ENCODE measurements at places on chromosomes 4 and X.
A peak's percentile ranks its signal among the peaks of the same experiment; 100 is the strongest.

GRCh38 chr4:7190691-7191545 is 1.4 kb upstream of the SORCS2 start:
- no peak for DNase-seq

DNA sequence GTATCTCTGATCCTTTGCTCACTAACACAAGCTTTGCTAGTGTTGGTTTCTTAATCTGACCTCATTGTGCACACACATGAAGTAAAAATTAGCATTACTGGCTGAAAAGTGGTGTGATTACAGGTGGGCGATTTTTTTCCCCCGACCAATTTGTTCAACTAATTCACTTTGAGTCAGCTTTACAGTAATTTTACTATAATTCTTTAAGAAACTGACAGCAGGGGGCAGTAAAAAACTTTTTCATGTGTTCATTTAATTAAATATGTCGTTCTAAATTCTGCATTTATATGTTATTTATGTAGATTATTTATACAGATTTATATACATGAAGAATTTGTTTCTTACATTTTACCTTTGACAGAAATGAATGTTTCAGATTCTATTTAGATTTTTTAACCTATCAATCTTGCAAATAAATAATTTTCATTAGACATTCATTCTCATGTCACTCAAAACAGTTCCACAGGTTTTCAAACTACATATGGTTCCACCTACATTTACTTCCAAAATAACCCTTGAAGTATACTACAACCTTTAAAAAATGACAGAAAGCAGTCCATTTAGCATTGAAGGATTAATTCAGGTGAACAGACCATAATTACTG is 17.5 kb downstream of the PALLD start:
- DNase-seq: no peak

DNA sequence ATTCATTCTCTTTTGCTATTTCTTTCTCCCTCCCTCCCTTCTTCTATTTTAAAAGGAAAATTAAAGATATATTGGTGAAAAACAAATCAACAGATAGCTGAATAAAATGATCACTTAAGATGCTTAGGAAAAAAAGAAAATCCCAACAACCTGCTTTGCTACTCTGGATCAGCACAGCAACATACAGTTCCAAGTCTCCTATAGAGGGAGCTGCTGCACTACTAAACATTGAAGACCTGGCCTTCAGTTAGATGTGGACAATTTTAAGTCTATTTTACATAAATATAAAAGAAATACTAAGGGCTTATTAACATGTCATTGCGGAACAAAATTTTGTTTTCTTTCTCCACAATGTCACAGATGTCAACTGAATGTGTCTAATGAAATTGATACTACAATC is 226.4 kb downstream of the MAGEB5 start:
- no peak for DNase-seq

- DNase-seq: no peak
Observed at GRCh38 chr4:38526412-38526811, 137.6 kb upstream of the KLF3 start.

- no peak for DNase-seq
Observed at GRCh38 chr4:159169404-159170302, 66.8 kb downstream of the RAPGEF2 start.

DNA sequence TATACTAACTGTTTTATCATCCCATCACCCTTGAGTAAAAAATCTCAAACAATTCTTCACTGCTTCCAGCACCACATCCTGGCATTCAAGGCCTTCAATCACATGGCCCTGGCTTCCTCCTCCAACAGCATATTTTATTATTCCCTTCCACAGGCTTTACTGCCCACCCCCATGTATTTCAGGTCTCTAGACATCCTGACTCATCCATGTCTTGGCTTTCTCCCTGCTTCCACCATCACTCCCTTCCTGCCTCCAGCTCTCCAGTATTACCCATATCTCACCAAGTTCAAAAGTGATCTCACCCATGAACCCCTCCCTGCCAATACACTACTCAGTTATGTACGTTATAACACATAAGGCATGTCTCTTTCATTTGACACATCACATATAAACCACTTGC is 34.7 kb upstream of the PLAC1 start:
- no peak for DNase-seq

DNA sequence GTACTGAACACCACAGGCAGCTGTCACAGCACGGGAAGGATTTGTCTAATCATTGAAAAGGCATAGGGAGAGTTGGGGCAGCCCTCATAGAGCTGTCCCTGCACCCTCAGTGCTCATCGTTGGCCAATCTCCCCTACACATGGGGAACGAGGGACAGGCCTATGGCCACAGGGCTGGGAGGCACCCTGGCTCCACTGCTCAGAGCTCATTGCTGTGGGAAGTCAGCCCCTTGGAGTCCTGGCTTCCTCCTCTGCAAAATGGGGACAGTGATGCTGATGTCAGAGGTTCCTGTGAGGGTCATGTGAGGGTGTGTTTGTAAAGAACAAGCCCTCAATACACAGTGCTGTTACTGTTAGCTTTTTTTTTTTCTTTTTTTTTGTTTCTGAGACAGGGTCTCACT is 19.3 kb upstream of the HTRA3 start:
- no peak for DNase-seq

DNA sequence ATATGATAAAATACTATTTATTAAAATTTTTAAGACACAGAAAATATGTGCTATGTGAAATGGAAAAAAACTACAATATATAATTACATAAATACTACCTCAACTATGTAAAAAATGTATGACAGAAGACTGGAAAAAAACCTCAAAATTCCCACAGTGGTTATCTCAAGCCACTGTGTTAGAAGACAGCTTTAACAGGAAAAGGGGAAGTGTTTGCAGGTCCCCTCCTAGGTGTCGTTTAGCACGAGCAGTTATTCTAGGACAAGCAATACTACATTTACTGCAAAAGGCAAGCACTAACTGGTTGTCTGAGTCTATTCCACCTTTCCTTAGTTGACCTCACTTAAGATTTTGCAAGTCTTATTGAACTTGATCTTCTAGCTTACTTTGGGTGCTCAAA is 44.9 kb upstream of the PHF8 start:
- no peak for DNase-seq

DNA sequence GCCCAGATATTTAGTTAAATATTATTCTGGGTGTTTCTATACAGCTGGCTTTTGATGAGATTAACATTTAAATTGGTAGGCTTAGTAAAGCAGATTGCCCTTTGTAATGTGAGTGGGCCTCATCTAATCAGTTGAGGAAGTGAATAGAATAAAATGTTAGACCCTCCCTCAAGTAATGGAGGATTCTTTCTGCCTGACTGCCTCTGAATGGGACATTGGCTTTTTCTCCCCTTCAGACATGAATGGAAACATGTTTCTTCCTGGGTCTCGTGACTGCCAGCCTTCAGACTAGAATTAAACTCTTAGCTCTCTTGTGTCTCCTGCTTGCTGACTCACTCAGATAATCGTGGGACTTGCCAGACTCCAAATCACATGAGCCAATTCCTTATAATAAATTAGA is 266.7 kb downstream of the INPP4B start:
- no peak for DNase-seq

GRCh38 chr4:31983677-31984076 is 1263.5 kb downstream of the PCDH7 start:
- DNase-seq: no peak

GRCh38 chr4:95268819-95269565 is 279.8 kb downstream of the UNC5C start:
- no peak for DNase-seq

DNA sequence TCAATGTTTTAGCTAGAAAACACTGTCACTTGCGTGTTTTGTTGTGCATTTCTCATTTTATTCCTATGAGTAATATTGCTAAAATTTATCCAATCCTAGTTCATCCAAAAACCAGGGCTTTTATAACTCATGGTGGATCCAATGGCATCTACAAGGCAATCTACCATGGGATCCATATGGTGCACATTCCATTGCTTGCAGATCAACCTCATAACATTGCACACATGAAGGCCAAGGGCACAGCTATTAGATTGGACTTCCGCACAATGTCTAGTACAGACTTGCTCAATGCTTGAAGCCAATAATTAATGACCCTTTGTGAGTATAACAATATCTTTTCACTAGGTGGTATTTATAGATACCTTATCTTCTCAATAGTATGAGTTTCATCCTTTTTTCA is 57.2 kb upstream of the UGT2B7 start:
- DNase-seq: no peak

- DNase-seq: no peak
Observed at GRCh38 chrX:47751670-47752069, 85.0 kb upstream of the ZNF81 start.

DNA sequence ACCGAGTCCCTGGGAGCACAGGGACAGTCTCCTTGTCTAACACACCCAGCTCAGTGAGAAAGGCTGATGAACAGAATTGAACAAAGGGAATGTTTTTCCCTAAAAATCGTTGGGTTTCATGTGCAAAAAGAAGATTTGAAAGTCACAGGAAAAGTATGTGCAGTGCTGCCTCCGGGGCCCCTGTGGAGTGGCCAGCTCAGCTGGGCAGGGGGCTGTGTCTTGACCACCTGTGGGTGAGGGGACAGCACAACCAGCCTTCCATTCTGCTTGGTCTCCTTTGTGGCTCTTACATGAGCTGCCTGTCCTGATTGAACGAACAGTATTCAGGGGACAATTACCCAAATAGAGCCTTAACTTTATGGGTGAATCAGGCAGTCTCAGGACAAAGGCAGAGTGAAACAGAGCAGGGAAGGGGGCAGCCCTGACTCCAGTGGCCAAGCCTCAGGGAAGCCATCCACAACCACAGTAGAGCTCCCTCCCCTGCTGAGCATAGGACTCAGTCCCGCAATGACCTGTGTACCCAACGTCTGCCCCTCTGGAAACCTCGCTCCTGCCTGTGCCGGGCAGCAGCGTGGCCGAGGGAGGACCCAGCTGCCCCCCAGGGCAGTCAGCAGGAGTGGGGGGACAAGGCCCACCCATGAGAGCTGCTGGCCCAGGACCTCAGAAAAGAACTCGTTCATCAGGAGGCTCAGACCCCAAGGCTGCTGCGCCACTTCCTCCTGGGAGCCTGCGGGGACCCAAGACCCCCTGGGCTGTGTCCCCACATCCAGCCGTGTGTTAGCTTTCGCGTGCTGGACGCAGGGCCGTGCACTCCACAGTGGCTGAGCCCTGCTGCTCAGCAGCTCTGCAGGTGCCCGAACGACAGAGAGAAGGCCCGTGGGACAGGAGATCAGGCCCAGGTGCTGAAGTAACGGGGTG is 59.6 kb upstream of the MXD4 start:
- DNase-seq: peak; percentile 15

DNA sequence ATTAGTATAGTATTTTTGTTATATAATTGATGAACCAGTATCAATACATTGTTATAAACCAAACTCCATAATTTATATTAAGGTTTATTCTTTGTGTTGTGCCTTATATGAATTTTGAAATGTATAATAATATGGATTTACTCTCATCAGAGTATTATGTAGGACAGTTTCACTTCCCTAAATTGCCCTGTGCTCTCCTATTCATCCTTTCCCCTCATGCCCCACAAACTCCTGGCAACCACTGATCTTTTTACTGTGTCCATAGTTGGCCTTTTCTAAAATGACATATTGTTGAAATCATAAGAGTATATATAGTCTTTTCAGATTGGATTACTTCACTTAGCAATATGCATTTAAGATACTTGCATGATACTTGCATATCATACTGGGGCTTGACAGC is 958.1 kb upstream of the GRID2 start:
- DNase-seq: no peak

DNA sequence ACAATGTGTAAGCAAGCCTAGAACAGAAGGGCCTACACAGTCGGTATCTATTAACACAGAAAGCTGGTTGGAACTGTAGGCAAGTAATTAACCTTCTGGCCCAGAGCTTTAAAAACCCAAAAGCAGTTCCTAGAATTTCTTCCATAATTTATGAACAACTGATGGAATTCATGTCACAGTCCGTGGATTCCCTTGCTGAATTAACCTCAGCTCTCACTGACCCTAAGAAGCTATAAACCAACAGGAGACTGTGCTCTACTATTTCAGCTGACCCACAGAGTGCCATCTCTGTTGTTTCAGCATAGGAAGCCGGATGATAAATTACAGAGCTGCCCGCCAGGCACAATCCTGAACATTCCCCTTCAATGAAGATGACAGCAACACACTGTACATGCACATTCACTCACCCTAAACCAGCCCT is 157.3 kb downstream of the PRDM5 start:
- DNase-seq: no peak

- no peak for DNase-seq
Observed at GRCh38 chr4:126916049-126916625, 716.6 kb upstream of the INTU start.

- no peak for DNase-seq
Observed at GRCh38 chrX:75603833-75604232, 81.0 kb upstream of the ZDHHC15 start.
